Kidney epithelial cell (primary cell): ENCODE measurements at places on chromosomes 7 and 10.

- no peak for DNase-seq
Observed at GRCh38 chr7:157854066-157854891, 517.5 kb downstream of the DNAJB6 start.

DNA sequence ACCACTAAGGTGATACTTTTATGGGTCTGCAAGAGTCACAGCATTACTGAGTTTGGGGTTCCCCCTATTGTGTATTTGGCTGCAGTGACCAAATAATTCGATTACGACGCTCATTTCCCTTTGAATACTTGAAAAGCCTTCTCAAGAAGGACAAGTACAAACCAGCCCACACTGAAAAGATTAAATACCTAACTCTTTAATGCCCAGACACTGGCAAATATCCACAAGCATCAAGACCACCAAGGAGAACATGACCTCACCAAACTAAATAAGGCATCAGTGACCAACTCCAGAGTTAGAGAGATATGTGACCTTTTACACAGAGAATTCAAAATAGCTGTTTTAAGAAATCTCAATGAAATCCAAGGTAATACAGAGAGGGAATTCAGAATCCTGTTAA is 31.8 kb upstream of the SFTPD start:
- DNase-seq = no peak

DNA sequence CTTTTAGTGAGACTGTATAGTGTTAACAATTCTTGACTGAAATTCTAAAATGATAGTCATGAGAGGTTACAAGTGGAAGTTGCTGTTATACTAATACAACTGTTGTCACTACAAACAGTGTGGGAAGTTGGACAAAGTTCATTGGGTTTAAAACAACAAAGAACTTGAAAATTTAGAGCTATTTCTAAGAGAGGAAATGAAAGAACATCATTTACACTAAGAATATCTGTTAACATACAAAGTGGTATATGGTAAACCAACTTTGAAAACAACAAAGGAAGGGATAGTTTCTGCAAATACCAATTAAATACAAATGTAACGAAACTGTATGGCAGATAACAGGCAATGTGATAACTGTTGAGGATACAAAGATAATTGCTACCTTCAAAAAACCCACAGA is 11.6 kb downstream of the MTPN start:
- DNase-seq = no peak

DNA sequence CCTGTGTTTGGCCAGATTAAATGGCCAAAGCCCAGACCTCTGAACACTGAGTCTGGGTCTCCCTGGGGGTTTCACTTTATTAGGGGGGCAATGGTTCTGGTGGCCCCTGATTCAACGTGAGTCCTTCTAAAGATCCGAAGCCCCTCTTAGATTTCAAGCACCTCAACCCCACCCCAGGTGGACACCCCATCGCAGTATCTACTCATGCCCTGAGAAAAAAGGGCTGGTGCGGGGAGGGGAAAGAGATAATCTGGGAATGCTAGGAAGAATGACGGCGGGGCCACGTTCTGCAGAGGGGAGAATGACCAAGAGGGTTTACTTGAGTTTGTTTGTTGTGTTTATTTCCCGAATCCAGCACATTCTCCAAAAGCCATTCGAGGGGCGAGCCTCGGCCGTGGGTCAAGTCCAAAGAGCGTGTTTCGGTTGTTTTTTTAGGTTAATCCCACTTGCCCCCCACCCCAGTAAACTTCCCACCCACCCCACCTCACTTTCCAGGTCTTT is 832 bp downstream of the PDLIM1 start:
- DNase-seq = no peak

DNA sequence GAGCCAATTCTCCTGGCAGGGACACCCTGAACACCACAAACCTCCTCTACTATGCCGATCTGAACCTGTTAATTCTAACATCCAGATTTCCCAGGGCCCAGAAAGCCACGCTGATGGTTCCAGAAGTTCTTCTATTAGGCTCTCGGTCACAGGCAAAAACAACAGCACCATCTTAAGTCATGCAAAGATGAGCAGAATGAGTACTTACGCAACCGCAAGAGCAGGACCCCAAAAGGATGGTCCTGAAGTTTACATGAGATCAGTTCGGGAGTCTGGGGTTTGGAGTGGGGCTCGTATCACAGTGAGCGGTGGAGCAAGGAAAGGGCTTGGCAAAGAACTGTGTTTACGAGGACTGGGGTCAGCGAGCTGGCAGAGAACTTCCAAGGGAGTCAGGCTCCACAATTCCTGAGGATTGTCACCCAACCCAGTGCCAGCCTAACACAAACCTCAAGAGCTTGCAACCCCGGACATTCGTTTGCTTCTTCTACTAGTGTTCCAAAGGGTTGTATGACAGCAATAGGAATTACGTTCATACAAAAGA is 532.6 kb downstream of the TNS3 start:
- DNase-seq = no peak
